ENCODE measurements at places on chromosomes 4 and X.

- DNase-seq: no peak
Observed at GRCh38 chrX:65874765-65875164, 165.1 kb downstream of the VSIG4 start.

- DNase-seq: no peak
Observed at GRCh38 chr4:149988087-149988410, 90.2 kb upstream of the DCLK2 start.

DNA sequence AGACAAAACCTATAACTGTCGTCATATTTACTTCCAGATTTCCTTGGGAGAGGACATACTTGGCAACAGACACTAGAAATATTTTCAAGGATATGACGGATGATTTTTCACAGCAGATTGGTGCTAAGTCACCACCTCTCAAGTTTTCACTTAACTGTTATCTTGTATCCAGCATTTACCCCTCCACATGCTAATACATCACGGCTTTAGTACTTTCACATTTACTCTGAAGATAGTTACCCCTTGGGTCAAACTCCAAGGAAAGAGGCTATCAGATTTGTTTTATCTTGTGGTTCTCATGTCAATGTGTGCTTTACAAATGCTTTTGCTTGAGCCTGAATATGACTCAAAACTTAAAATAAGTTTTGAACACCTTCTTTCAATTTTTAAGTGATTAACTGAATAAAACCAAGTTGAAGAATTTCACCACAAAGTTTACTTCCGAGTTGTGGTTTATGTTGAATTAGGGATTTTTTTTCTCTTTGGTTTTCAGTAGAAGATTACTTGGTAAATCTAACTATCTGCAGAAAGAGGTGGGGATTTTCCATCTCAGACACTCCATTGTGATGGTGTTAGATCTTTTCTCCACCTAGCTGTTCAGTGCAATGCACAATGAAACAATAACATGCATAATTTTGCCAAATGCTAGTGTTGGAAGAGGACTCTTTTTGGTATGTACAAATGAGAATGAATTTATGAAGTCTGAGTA lies 75.4 kb upstream of the FAT1 start:
- no peak for DNase-seq

DNA sequence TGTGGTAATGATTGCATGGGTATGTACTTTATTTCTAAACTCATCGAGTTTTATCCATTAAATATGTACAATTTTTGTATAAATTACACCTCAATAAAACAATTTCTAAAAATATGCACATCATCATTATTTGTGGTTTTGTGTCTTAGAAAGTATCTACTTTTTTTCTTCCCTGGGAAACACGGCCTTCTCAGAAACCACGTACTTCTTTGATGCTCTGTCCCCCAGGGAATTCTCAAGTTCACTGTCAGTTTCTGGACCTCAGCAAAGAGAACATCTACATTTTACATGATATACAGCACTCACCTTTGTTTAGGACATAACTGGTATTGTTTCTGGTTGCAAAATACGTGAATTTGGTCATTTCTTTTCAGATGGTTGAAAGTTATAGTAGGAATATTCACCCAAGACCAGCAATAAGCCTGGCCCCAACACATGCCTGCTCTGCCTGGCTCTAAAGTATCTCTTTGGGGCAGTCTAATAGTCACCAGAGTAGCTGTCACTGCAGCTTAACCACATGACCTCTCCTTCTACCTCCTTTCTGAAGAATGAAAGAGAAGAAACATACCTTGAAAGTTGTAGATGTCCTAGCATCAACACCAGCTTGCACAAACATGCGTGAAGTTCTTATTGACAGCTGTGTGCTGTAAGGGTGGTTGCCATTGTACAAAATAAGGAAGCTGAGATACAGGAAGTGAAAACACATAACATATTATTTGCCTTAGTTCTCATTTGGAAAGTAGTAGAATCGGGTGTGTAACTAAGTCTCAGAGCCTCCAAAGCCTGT lies 48.4 kb upstream of the SPANXN4 start:
- no peak for DNase-seq

GRCh38 chr4:184191267-184191666 lies 26.4 kb downstream of the ENPP6 start:
- no peak for DNase-seq
